GM12892 (cell line): ENCODE measurements at places on chromosomes 2 and 18.
A peak's percentile ranks its signal among the peaks of the same experiment; 100 is the strongest.

- no peak for DNase-seq
Observed at GRCh38 chr18:51337406-51337805, 139.9 kb upstream of the MEX3C start.

DNA sequence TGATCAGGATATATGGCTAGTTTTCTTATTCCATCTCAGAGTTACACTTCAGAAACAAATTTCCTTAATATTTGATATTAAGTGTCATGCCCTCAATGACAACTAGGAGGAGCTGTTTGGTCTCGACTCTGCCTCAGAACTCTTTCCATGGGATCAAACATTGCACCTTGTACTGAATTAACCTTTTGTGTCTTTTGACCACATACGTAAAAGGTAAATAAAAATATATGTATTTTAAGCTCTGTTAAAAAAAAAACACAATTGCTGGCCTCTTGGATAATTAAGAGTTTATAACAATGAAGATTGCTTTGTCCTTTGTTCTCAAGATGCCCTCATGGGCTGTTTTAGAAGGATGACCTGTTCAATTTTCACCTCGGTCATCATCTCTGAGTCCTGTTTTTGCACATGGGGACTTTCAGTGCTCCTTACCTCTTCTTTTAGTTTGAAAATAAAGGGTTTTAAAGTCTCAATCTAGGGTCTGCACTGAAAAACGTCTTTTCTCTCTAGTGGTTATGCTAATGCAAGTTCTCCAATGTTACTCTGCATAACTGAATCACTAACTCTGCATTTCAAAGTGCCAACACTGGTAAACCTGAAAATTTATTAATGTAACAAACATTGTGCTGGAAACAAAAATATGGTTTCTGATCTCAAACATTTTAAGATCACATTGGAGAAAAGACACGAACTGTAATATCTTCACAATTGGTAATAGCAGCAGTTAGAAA, 18.8 kb upstream of the FN1 start:
- DNase-seq, result no peak

- DNase-seq, result no peak
Observed at GRCh38 chr2:173989884-173990215, 24.7 kb upstream of the SP3 start.

GRCh38 chr18:10689236-10690034, 163.6 kb downstream of the NAPG start:
- DNase-seq, result no peak

DNA sequence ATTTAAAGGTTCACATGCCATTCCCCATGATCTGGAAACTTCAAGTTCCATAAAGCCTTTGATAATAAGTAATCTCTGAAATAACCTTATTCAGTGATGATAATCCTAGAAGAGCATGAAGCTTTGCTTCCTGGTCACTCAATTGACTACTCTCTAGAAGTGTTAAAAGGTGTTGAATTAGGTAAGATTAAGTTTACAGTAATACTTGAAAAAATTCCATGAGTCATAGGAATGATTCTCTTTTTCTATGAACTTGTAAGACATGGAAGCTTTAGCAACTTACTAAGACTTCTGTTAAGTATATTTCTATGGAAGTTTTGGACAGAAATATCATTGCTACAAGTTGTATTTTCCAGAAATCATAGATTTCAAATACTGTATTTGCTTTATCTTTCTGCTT, 100.6 kb downstream of the MYO1B start:
- DNase-seq, result no peak

- peak; percentile 5 for DNase-seq
Observed at GRCh38 chr2:137838255-137839092, 125.8 kb upstream of the HNMT start.

DNA sequence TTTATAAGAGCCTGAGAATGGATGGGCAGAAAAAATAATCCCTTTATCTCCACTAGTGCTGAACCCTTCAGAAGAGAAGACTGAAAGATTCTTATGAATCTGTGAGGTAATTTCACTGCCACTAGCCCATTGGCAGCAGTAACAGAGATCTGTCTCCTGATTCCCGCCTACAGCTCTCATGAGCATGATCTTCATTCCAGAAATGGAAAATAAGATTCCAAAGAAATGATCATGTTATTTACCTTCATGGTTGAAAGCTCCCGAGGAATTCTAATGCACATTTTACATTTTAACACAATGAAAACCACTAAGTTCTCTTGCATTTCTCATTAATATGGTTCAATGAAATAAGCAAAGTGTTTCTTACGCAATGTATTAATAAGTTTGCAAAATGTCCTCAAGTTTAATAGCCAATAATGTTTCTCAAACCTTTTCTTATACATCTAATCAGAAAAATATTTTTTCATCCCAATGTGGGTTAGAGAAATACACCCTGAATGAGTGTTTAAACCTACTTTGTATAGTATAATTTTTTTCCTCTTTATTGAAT, 905.6 kb downstream of the TMEM182 start:
- no peak for DNase-seq

- no peak for DNase-seq
Observed at GRCh38 chr2:170354855-170355780, 177.2 kb downstream of the MYO3B start.
